Placental pericyte (primary cell): ENCODE measurements at places on chromosomes 7 and 10. TPM values are rescaled to one million over a fixed set of nuclear protein-coding genes. Genes with fewer than 3 reads are reported as not detected.

ARHGAP22 gene
- total RNA-seq = 7.0 and 140 TPM in 2 replicates

AKR1C4 gene
- not detected in 2 replicates for total RNA-seq

VDAC2 gene
- 170 and 172 TPM in 2 replicates for total RNA-seq

USP6NL gene
- 20.1 and 21.9 TPM in 2 replicates for total RNA-seq

CLCN1 gene
- total RNA-seq = not detected in 2 replicates

DLG5 gene
- total RNA-seq = 63.9 and 64.1 TPM in 2 replicates

CAMK2B gene
- total RNA-seq = 0.22 and 0.43 TPM in 2 replicates

UBE2H gene
- total RNA-seq = 42.2 and 72.9 TPM in 2 replicates

GJD4 gene
- not detected in 2 replicates for total RNA-seq

OR13A1 gene
- total RNA-seq = under 0.01 TPM in 1 of 2 replicates, not detected in the other

DBNL gene
- 130 and 189 TPM in 2 replicates for total RNA-seq

PLXNA4 gene
- total RNA-seq = under 0.01 and 1.9 TPM in 2 replicates

DGKI gene
- 2.6 and 10.0 TPM in 2 replicates for total RNA-seq

ARHGEF35 gene
- 0.66 and 1.1 TPM in 2 replicates for total RNA-seq

HECTD2 gene
- total RNA-seq = 7.4 and 12.9 TPM in 2 replicates

TACR2 gene
- total RNA-seq = not detected in 2 replicates

PRKG1 gene
- 22.9 and 45.1 TPM in 2 replicates for total RNA-seq

ATP6V0A4 gene
- total RNA-seq = 0.14 and 0.22 TPM in 2 replicates

GOT1 gene
- 36.5 and 123 TPM in 2 replicates for total RNA-seq

COX19 gene
- total RNA-seq = 9.2 and 11.2 TPM in 2 replicates

SEMA3C gene
- total RNA-seq = 212 and 223 TPM in 2 replicates

LRWD1 gene
- 26.9 and 44.8 TPM in 2 replicates for total RNA-seq

FIGNL1 gene
- 7.7 and 36.7 TPM in 2 replicates for total RNA-seq

ELOVL3 gene
- 0.66 and 0.72 TPM in 2 replicates for total RNA-seq

WDR86 gene
- 3.1 TPM in 1 of 2 replicates, not detected in the other for total RNA-seq

RASA4 gene
- 2.2 and 4.4 TPM in 2 replicates for total RNA-seq

MYL7 gene
- 0.44 TPM in 1 of 2 replicates, not detected in the other for total RNA-seq

UPK3B gene
- total RNA-seq = not detected in 2 replicates

LIPK gene
- 0.29 TPM in 1 of 2 replicates, not detected in the other for total RNA-seq

UPK3BL2 gene
- 1.3 and 2.1 TPM in 2 replicates for total RNA-seq

IDI1 gene
- 74.0 and 114 TPM in 2 replicates for total RNA-seq

EVX1 gene
- not detected in 2 replicates for total RNA-seq

MSMB gene
- not detected in 2 replicates for total RNA-seq

HMX3 gene
- total RNA-seq = not detected in 2 replicates

SLC18A2 gene
- total RNA-seq = not detected in 2 replicates

RBM20 gene
- total RNA-seq = under 0.01 and 0.14 TPM in 2 replicates

MBL2 gene
- not detected in 2 replicates for total RNA-seq

RARRES2 gene
- total RNA-seq = 4.6 and 35.2 TPM in 2 replicates

LLCFC1 gene
- total RNA-seq = not detected in 2 replicates

CYP3A7 gene
- 0.44 TPM in 1 of 2 replicates, not detected in the other for total RNA-seq

ASIC3 gene
- total RNA-seq = 0.44 TPM in 1 of 2 replicates, not detected in the other

AGBL3 gene
- total RNA-seq = 0.22 and 0.72 TPM in 2 replicates

ERVW-1 gene
- total RNA-seq = not detected in 2 replicates

SRGN gene
- total RNA-seq = 8.3 and 29.1 TPM in 2 replicates

FRAT1 gene
- 0.86 and 1.8 TPM in 2 replicates for total RNA-seq

CPN1 gene
- total RNA-seq = not detected in 2 replicates

ZP3 gene
- total RNA-seq = 0.43 and 1.8 TPM in 2 replicates

MGAM2 gene
- not detected in 2 replicates for total RNA-seq

PODXL gene
- 0.88 and 34.9 TPM in 2 replicates for total RNA-seq

FXYD4 gene
- not detected in 2 replicates for total RNA-seq

C10orf62 gene
- not detected in 2 replicates for total RNA-seq
